ENCODE measurements at places on chromosomes 7 and 10.

DNA sequence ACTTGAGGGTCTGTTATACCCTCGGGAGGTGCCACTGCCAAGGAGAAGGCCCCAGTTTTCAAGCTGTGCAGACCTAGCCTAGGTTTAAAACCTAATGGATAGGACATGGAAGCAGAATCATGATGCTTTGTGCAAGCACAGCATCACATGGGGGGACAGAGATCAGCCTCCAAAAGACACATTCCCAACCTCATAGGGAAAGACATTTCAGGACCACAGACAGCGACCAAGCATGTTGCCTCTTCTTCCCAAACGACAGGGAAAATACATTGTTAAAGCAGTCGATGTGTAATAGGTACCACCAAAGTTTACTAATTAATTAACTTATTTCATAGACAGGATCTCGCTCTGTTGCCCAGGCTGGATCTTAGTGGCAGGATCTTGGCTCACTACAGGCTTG lies 573.9 kb downstream of the TCERG1L start:
- no peak for DNase-seq

- DNase-seq: no peak
Measured at GRCh38 chr7:1096156-1097119, 8.5 kb downstream of the GPER1 start.

DNA sequence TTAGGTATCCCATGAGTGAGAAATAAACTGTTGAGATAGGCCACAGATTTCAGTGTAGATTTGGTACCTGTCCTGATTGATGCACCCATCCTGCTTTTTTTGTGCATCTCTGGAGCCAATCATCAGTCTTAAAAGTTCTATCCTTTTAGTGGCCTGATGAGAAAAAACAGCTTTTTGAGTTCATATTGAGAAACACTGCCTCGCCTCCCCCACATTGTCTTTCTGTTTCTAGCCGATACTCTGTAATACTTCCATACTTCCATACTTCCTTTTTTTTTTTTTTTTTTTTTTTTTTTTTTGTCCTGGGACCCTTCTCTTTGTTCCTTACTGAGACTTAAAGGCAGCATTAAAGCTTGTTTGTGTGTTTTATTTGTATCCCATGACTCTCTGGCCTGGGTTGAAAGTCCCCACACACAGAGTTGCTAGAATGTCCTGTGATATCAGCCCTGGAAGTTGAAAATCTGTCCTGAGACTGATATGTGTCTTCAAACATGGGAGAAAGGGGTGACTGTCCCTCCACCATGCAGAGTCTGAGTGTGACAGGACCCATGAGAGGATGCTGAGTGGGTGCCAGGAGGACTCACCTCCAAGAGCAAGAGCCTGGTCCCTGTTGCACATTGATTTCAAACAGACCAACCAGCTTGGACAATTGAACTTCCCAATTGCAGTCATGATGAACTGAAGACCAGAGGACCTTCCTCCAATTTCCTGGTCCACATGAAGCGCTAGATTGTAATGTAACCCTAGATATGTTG lies 5.7 kb downstream of the ZNF22 start:
- no peak for DNase-seq

DNA sequence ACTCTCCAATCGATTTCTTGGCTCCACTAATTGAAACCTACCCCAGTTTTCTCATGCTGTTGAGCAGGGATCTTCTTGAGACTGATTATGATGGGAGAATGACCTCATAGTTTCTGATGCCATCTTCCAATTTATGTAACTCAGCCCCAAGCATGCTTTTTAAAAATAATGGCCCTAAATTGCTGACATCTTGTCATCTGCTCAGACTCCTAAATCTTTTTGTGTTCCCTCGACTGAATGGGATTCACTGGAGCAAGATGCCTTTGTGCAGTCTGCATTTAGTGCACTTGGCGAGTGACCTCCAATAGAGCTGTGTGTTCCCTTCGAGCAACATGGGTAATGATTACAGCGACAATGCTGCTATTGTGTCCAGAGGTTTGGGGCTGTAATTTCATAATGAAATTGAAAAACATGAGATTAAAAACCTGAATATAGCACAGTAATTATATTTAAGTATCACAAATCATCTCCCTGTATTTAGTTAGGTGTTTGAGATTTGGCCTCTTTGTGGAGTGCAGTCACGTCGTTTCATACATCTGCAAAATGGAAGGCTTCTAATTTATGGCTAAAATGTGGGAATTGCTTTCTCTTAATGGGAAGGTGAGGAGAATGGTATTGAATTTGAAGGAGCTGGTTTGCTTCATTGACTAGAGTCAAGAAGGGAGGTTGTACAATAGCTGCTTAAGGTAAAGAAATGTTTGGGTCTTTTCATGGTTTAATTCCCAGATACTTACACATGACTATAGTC lies 192.9 kb downstream of the AUTS2 start:
- no peak for DNase-seq

DNA sequence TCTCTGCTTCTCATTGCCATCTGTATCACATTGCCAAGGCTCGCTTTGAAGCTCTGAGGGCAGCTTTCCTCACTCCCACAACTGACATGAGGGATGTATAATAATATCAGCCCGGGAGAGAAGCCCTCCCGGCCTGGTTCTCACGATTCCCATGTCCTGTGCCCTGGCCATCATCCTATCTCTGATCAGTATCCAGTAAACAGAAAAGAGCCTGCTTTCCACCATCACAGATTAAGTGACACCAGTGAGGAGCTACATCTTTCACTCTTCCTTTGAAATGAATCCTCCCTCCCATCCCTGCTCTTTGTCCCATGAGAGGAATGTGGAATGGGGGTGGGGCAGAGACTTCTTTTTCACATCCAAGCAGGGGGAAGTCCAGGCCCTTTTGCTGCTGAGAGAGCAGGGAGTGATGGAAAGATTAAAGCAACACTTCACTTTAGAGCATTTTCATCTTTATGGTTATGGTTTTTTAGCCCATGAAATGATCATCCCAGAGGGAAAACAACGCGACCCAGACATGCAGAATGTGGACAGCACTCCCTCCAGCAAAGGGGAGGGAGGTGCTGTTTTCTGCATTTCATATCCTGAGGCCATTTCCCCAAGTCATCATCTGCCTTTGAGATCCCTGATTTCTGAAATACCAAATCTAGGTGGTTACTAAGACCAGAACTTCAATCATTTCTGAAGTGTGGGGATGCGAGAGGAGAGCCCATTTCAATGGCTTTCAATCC lies 84.6 kb upstream of the LYZL1 start:
- DNase-seq: no peak

DNA sequence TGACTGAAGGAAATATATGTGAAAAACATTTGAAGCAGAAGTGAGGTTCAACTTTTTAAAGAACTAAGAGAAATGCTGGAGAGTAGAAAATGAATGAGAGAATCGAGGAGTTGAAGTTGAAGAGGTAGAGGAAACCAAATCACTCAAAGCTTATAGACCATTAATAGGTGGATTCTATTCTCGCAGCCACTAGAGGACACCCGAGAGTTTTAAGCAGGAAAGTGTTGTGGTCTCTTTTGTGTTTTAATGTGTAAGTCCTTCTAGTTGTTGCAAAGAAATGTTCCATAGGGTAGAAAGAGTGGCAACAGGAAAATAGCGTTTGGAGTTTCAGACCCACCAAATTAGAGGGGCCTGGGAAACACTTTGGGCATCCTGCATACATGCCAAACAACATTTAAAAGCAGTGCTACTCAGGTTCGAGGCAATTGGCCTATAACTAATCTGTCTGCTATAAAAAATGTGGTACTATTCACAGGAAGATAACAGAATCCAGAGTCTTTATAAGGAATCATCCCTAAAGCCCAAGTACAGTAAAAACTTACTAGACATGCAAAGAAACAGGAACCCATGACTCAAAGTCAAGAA lies 75.3 kb upstream of the TAS2R16 start:
- DNase-seq: no peak

GRCh38 chr10:93703066-93703465 lies 674 bp upstream of the FRA10AC1 start:
- DNase-seq: no peak

- peak; percentile 37 for DNase-seq
Measured at GRCh38 chr10:30529373-30529998, 95.5 kb downstream of the MAP3K8 start.

GRCh38 chr10:78432583-78432982 lies 398.9 kb downstream of the RPS24 start:
- no peak for DNase-seq

- DNase-seq: no peak
Measured at GRCh38 chr7:46282155-46282554, 361.1 kb upstream of the IGFBP3 start.

- DNase-seq: no peak
Measured at GRCh38 chr10:116254422-116255155, 18.4 kb downstream of the GFRA1 start.

- DNase-seq: no peak
Measured at GRCh38 chr7:26440233-26441001, 148.8 kb downstream of the SNX10 start.

- DNase-seq: no peak
Measured at GRCh38 chr10:69468751-69469089, 17.5 kb downstream of the TSPAN15 start.

- no peak for DNase-seq
Measured at GRCh38 chr7:40836218-40836617, 701.4 kb downstream of the SUGCT start.

GRCh38 chr10:117275121-117275520 lies 34.2 kb downstream of the SLC18A2 start:
- no peak for DNase-seq

- no peak for DNase-seq
Measured at GRCh38 chr10:33122014-33122809, 164.2 kb upstream of the ITGB1 start.

DNA sequence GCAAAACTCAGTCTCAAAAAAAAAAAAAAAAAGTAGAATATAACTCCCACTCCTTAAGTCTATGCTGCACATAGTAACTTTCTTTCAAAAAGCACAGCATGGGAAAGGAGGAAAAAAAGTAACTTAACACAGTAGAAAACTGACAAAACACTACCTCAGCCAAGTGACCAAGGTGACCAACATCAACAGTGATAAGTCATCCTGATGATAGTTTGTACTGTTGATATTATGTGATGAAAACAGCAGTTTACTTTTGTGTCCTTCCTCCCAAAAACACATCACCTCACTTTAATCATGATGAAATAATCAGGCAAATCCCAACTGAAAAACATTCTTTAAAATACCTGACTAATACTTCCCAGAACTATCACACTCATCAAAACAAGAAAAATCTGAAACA lies 29.3 kb upstream of the MAT1A start:
- DNase-seq: no peak

GRCh38 chr10:113037218-113037617 lies 87.2 kb downstream of the TCF7L2 start:
- DNase-seq: no peak

GRCh38 chr7:57305192-57305748 lies 144.7 kb upstream of the ZNF716 start:
- DNase-seq: no peak

- no peak for DNase-seq
Measured at GRCh38 chr7:99035723-99036545, 108.0 kb downstream of the SMURF1 start.

GRCh38 chr7:15167912-15168311 lies 265.4 kb upstream of the DGKB start:
- no peak for DNase-seq

DNA sequence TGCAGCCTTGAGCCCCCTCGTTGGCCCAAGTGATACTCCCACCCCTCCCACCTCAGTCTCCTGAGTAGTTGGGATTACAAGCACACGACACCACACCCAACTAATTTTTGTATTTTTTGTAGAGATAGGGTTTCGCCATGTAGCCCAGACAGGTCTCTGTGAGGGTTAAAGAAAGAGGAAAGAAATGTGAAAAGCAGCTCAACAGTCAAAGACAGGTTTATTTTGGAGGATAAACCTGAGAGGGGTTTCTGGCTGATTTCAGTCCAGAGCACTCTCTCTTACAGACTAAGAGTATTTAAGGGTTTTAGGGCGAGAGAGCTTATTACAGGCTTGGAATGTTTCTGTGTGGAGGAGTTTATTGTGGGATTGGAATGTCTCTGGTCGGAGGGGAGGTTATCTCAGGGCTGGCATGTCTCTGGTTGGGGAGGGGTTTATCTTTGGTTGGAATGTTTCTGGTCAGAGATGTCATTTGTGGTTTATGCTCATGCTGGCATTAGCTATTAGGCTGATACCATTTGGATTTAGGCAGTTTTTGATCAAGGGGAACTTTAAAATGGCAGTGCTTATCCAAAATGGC lies 26.1 kb upstream of the SNX10 start:
- no peak for DNase-seq

- DNase-seq: no peak
Measured at GRCh38 chr7:46786221-46786954, 795.5 kb downstream of the TNS3 start.

DNA sequence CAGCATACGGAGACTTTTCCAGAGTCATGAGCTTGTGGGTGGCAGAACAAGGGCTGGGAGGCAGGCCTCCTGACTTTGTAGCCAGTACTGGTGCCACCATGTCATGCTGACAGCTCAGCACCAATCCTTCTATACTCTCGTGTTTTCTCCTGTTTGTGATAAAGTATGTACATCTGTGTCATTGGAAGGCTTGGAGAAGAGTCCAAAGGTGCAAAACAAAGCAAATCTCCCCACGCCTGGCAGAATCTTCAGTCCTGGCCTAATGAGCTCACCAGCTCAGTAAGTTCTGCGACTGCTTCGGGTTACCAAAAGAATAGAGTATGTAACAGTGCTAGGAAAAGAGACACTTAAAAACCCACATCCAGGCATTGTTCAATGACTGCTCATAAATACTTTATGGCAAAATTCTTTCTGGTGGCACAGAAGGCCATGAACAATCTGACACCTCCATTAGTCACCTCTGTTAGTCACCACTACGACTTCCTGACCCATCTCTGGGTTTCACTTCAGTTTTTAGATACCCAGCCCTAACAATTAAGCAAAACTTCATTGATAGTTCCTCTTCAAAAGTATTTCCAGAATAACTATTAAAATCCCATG lies 24.5 kb downstream of the STEAP1 start:
- DNase-seq: no peak

GRCh38 chr10:133484818-133485217 lies 31.1 kb downstream of the SCART1 start:
- DNase-seq: no peak

- DNase-seq: no peak
Measured at GRCh38 chr7:26479581-26479980, 187.9 kb downstream of the SNX10 start.

Measured in stimulated activated CD4-positive, alpha-beta T cell treated with anti-CD3 and anti-CD28 coated beads, Interleukin-1b, Interleukin-23, amount 100 ng/mL, for 1 hour (primary cell).